Amygdala (tissue), 56 donors: ENCODE measurements at places on chromosomes 1 and 21.

DNA sequence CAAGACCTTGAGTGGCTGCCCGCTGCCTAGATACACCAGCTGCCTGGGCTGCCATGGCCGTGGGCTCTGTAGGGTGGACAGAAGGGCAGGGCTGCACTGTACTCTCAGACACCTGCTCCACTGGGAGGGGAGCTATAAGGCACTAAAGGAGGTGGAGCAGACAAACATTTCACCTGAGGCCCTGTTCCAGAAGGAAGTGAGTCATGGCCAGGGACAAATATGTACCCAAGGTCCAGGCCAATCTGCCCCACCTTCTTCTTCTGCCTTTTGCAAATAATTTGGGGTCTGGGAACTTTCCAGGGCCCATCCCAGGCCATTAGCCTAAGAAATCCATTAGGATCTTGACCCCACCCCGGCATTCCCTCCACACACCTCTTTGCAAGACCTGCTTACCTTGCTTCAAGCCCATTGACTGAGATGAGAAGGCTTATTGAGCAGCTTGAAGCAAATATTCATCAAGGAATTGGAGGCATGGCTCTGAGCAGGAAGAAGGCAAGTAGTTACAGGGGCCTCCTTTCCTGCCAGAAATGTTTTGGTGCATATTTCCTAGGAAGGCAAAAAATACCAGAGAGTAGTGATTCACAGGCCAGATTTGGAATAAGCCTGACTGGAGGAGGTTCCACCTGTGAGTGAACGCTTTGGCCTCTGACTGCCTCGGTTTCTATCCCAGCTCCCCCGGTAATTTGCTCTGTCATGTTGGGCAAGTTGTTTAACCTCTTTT lies at the start of gene CAPN8:
CAPN8 (minus strand) TSS at position 110 of the 721 bp plus-strand sequence; CDS start at position 55, 55 bp downstream.
- DNase-seq, result no peak

DNA sequence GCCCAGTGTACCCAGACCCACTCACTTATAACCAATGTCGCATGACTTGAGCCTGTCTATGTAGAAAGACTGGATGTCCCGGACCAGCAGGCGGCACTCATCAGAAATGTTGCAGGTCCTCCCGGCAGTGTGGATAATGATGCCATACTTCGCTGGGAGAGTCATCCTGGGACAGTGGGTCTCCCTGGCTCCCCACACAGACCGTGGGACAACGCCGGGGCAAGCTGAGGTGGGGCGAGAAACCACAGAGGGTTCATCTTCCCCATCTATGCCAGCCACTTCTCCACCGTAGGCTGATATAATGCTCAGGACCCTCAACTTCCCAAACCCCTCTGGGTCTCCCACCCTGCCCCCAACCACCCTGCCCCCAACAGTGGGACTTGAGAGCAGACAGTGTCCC lies 8.3 kb downstream of the PGLYRP4 start:
- DNase-seq, result no peak

- no peak for DNase-seq
Observed at GRCh38 chr1:94864821-94865220, 44.7 kb downstream of the SLC44A3 start.

DNA sequence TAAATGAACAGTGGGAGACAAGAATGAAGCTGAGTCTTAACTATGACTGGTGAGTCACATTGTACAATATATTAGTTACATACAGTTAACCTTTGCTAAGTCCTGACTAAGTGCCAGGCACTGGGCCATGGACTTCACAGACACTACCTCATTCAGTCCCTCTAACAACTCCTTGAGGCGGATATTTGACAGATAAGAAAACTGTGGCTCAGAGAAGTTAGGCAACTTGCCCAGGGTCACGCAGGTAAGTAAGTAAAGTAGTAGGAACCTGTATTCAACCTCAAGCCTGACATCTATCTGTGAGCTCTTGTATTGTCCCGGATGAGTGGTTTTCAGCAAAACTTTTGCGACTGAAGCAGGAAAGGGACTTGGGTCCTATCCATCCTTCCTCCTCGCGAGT lies 62.1 kb downstream of the GNG12 start:
- DNase-seq, result no peak

GRCh38 chr1:89941110-89941766 lies 53.7 kb upstream of the ZNF326 start:
- no peak for DNase-seq

- DNase-seq, result no peak
Observed at GRCh38 chr1:97332716-97333115, 588.1 kb downstream of the DPYD start.

DNA sequence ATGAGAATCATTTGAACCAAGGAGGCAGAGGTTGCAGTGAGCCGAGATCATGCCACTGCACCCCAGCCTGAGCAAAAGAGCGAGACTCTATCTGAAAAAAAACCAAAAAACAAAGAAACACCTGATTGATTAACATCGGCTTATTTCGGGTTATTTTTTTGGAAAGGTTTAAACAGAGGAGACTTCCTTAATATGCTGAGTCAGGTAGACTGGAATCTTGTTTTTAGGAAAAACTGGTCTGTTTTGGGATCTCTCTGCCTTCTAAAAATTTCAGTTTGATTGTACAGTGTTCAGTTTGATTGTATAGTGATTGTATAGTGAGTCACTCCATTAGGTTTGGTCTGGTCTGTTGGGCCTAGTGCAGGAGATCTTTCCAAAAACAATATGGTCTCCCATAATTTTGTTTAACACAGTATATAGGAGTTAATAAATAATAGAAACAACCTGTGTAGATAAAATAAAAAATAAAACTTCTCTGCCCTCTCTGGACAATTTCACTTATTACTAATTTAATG lies 196.3 kb upstream of the CHRM3 start:
- DNase-seq, result no peak

- DNase-seq, result no peak
Observed at GRCh38 chr1:25854554-25854953, 4.7 kb downstream of the AUNIP start.

- no peak for DNase-seq
Observed at GRCh38 chr1:236281198-236281653, 532 bp downstream of the ERO1B start.

GRCh38 chr1:58929671-58930325 lies 146.0 kb upstream of the JUN start:
- DNase-seq, result no peak

- DNase-seq, result peak; percentile 30
Observed at GRCh38 chr1:214280386-214281020, 456 bp upstream of the SMYD2 start.

GRCh38 chr1:230425252-230426091 lies 660 bp downstream of the PGBD5 start:
- no peak for DNase-seq

DNA sequence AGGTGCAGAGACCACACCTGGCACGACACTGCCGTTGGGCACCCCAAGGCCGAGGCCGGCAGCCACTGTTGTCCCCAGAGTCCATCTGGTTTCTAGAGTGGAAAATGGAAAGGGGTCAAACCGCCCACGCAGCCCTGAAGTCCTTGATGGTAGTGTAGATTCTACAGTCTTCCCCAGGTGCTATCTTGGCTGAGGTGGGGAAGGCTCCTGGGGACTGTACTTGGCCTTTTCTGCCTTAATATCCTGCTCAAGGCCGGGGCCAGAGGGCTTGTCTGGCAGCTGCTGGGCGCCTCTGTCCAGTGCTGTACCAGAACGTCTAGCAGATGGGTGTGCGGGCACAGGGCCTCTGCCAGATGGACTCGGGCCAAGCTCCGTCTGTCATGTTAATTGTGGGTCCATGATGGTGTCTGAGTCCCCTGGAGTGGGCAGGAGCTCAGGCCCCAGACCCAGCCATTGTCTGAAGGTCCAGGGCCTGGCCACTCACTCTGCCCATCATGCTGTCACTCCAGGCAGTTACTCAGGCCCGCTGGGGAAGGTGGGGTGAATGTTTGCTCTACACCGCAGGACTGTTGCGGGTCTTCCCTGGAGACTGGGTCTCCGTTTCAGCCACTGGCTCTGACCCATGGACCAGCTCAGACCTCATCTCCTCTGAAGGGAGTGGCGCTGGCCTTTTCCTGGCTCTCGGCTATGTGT lies 161.9 kb upstream of the COL6A1 start:
- DNase-seq, result no peak

GRCh38 chr1:46638921-46639320 lies 22.3 kb upstream of the MOB3C start:
- no peak for DNase-seq

- DNase-seq, result no peak
Observed at GRCh38 chr1:53273526-53273925, 35.2 kb upstream of the MAGOH start.

- peak; percentile 90 for DNase-seq
Observed at GRCh38 chr21:26845066-26845758, at the start of gene ADAMTS1. TSS of gene ADAMTS1 (minus strand) at chr21:26845409. CDS start at chr21:26844954, 455 bp downstream.

GRCh38 chr1:50343323-50343722 lies 79.9 kb downstream of the DMRTA2 start:
- DNase-seq, result no peak

- no peak for DNase-seq
Observed at GRCh38 chr1:245091818-245092637, 62.8 kb upstream of the KIF26B start.

GRCh38 chr21:28590026-28590425 lies 402.7 kb downstream of the LTN1 start:
- no peak for DNase-seq

DNA sequence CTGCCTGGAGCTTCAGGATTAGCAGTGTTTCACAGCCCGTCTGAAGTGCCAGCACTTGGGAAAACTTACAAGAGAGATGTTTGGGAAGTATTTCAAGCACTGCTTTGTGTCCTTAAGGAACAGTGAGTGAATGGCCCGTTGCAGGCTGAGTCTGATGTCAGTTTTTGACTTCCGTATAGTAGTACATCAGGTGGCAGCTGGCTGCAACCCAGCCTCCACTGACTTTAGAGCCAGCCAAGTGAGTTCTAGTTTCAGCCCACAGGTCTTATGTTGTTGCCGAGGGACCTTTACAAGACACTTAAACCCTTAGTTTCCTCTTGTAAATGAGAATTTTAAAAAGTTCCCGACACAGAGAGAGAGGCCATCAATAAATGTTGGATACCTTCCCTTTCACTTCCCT lies 35.0 kb downstream of the UCK2 start:
- DNase-seq, result no peak

DNA sequence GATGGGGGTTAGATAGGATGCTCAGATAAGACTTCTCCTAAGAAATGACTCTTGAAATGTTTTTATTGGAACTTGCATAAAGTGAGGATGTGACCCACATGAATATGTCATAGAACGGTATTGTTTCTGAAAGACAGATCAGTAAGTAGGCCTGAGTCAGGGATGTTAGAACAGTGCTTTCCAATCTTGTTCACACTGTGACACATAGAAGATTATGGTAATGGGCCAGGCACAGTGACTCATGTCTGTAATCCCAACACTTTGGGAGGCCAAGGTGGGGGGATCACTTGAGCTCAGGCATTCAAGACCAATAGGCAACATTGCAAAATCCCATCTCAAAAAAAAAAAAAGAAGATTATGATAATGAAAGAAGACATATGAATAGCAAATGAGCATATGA lies 32.9 kb downstream of the FMO4 start:
- no peak for DNase-seq

DNA sequence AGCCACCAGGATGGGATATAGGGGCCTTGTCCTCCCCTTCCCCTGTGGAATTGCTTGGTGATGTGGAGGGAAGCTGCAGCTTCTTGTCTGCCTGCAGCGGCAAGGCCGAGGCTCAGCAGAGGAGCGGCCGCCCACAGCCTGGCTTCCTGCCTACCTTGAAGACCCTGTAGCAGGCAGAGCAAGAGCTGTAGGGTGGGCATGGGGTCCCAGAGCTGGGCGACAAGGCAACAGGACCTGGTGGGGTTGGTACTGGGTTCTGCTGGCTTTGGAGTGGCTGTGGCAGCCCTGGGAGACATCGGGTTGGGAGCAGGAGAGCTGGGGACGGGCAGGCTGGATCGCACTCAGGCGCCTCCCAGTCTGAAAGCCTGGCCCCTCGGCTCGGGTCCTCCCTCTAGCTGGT lies 5.7 kb upstream of the GPR153 start:
- no peak for DNase-seq

DNA sequence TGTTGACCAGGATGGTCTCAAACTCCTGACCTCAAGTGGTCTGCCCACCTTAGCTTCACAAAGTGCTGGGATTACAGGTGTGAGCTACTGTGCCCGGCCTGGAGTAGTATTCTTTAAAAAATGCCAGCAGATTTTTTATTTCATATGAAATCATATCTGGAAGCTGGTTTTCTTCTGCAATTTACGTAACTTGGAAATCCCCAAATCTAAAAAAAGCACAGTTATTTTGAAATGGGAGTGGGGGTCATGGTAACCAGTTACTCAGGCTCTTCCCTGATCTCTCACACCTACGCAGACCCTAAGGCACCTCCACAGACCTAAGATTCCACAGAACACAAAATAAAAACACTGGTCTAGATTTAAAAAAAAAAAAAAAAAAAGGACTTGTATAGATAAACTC lies 219.8 kb downstream of the DAB1 start:
- DNase-seq, result no peak

- no peak for DNase-seq
Observed at GRCh38 chr1:163230827-163231226, 28.1 kb upstream of the RGS5 start.

GRCh38 chr1:69535490-69535889 lies 32.2 kb upstream of the LRRC7 start:
- DNase-seq, result no peak

DNA sequence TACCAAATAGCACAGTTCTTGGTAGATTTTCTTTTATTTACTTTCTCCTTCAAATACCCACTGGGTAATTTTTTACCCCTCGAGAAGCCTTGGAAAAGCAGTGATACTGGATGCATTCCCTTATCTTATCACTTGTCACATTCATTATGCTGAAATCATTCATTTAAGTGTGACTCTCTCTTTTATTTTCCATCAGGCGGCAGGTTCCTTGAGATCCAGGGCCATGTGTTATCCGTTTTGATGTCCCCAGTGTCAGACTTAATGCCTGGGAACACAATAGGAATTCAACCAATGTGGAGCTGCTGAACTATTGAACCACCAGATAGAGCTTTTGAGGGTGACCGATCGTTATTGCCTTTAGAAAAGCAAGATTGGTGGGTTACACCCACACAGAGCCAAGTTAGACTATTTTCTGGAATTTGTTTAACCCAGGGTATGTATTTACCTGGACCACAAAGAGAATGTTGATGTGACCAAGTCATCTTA lies 51.5 kb upstream of the ATP5PO start:
- no peak for DNase-seq

- no peak for DNase-seq
Observed at GRCh38 chr1:178263341-178263740, 169.4 kb downstream of the RASAL2 start.

- no peak for DNase-seq
Observed at GRCh38 chr1:226404904-226405222, 3.0 kb downstream of the PARP1 start.

GRCh38 chr1:93595266-93595665 lies 86.4 kb downstream of the BCAR3 start:
- DNase-seq, result no peak
